Stimulated activated CD8-positive, alpha-beta memory T cell treated with anti-CD3 and anti-CD28 coated beads, Interleukin-4, amount 100 ng/mL, for 48 hours (primary cell): ENCODE measurements at places on chromosomes 2 and 18.

DNA sequence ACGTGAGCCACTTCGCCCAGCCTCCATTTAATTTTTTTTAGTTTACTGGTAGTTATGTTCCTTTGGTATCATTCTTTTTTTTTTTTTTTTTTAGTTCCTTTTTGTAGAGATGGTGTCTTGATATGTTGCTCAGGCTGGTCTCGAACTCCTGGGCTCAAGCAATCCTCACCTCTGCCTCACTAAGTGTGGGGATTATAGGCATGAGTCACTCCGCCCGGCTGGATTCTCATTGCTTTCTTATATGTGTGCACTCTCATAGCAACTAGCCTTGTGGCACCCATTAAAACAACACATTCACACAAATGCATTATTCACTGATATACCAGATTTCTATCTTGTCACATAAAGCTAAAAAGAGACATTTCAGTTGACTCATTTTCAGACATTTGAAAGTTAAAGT lies 4.2 kb downstream of the TTC27 start:
- peak; percentile 50 for DNase-seq

GRCh38 chr18:47422524-47422923 lies 171.1 kb upstream of the SKOR2 start:
- no peak for DNase-seq

- DNase-seq: no peak
Observed at GRCh38 chr2:171323971-171324528, 109.7 kb downstream of the METTL8 start.

GRCh38 chr2:39741871-39742270 lies 37.2 kb downstream of the THUMPD2 start:
- DNase-seq: no peak

DNA sequence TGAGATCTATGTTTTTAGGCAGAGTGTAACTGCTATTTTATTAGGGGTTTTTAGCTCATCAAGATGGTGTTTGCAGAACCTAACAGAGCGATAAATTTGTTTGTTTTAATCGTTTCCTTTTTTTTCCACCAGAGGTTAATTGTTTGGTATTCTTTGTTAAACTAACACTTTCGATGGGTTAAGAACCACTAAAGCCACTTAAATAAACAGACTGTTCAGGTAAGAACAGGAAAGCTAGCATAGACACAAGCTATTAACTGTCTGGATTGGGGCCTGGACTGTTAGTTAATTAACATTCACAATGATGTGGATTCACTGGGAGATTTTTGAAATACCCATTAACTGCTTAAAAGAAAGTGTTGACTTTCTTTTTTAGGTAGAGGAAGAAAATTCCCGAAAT lies 209.0 kb upstream of the COPS8 start:
- no peak for DNase-seq

DNA sequence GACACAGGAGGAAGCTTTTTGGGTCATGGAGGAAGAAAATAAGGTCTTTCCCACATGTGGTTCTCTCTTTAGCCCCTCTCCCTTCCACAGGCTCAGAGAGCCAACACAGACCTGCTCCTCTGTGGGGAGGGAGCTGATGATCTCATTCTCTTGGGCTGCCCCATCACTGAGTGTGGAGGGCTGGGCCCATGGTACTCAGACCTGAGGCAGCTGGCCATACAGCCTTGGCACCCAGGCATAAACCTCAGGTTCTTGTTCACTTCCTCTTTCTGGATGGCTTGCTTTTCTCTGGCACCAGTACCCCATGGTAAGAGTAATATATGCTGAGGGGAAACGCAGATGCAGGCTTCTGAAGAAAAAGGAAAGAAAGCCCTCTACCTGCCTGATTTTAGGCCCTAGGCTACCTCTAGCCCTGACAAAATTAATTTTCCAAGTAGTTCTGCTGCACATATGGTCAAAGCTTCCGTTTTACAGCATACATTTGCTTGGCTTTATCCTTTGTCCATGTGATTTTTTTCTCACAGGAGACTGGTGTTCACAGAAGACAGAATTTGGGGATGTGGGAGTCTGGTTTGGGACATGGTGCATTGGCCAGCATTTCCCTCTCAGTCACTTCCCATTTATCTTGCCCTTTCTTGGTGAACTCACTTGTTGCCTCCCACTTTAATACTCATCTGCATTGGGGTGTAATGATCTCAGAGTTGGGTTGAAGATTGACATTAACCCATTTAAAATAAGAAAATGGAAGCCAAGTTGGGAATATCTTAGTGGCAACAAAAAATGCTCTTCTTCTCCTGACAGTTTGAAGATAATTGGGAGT lies 11.1 kb downstream of the DHRS9 start:
- DNase-seq: no peak
